ENCODE measurements at places on chromosomes 1 and 21.

GRCh38 chr1:64839732-64840405 lies 95.0 kb downstream of the RAVER2 start:
- H3K27me3 ChIP-seq: no peaks in the 10 kb centered on the region
- no peak overlapping the region for H3K27ac ChIP-seq
- H3K4me1 ChIP-seq: peaks cover 3% of the 10 kb centered on the region
- peaks cover 22% of the 10 kb centered on the region for H3K36me3 ChIP-seq
- no peak for DNase-seq
- H3K4me3 ChIP-seq: no peak overlapping the region

GRCh38 chr1:201693890-201694607 lies 134.9 kb upstream of the IPO9 start:
- H3K4me3 ChIP-seq: no peak overlapping the region
- no peak overlapping the region for H3K27ac ChIP-seq
- DNase-seq: no peak
- H3K4me1 ChIP-seq: no peaks in the 10 kb centered on the region

GRCh38 chr1:116003823-116004222 lies 27.5 kb downstream of the SLC22A15 start:
- DNase-seq: no peak
- peaks cover 10% of the 10 kb centered on the region for H3K27me3 ChIP-seq
- peaks cover 6% of the 10 kb centered on the region for H3K4me1 ChIP-seq
- peaks cover 4% of the 10 kb centered on the region for H3K36me3 ChIP-seq

DNA sequence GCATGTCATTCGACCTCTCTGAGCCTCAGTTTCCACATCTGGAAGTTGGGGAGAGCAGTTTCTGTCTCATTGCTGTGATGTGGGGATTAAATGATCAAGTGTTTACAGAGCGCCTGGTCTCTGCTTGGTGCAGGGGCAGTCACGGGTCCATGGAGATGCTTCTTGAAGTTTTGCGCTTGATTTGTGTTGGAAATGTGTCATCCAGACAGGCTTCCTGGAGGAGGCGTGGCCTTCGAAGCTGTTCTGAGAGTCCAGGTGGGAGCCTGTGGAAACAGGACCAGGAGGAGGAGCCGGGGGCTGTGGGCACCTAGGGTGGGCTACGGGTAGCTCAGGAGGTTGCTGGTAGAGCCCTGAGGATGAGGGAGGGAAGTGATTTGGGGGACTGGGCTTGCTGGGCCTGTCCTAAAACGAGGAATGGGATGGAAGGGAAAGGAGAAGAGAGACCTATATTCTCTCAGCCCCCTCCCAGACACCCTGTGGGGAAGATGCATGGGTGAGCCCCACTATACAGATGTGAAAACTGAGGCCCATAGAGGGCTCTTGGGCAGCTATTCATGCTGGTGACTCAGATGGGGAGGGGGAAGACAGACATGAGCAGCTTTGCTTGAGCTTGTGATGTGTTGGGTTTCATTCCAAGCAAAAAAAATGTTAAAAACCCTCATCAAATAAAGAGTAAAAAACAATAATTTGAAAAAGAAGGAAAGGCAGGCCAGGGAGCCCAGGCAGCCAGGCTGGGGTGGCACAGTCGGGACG lies 107.2 kb upstream of the WNT4 start:
- no peak for DNase-seq
- H3K27ac ChIP-seq: no peak overlapping the region
- H3K4me3 ChIP-seq: no peak overlapping the region
- peaks cover 9% of the 10 kb centered on the region for H3K27me3 ChIP-seq
- no peaks in the 10 kb centered on the region for H3K36me3 ChIP-seq

GRCh38 chr1:240031414-240031813 lies 60.3 kb upstream of the FMN2 start:
- no peak for DNase-seq
- H3K27me3 ChIP-seq: no peaks in the 10 kb centered on the region
- no peak overlapping the region for H3K27ac ChIP-seq
- no peak overlapping the region for H3K4me3 ChIP-seq
- H3K4me1 ChIP-seq: no peaks in the 10 kb centered on the region
- H3K36me3 ChIP-seq: no peaks in the 10 kb centered on the region

DNA sequence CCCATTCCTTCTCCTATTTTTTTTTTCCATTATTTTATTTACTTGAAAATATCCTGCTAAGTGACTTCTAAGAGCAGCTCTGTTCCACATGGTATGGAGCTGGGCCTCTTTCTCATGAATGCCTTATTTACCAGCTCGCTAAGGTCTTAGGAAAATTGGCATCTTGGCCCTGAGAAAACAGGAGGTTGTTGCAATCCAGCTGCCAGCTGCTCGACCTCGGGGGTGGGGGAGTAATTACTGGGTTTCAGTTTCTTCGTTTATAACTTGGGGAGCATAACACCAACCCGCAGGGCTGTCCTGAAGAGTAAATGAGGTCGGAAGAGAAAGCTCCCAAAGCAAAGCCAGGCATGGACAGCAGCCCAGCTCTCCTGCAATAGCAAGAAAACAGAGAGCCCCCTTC lies 176.3 kb downstream of the AJAP1 start:
- no peaks in the 10 kb centered on the region for H3K36me3 ChIP-seq
- no peak overlapping the region for H3K4me3 ChIP-seq
- DNase-seq: no peak
- no peaks in the 10 kb centered on the region for H3K4me1 ChIP-seq
- no peak overlapping the region for H3K27ac ChIP-seq
- no peaks in the 10 kb centered on the region for H3K27me3 ChIP-seq
